ENCODE measurements at places on chromosomes 2 and 18.

DNA sequence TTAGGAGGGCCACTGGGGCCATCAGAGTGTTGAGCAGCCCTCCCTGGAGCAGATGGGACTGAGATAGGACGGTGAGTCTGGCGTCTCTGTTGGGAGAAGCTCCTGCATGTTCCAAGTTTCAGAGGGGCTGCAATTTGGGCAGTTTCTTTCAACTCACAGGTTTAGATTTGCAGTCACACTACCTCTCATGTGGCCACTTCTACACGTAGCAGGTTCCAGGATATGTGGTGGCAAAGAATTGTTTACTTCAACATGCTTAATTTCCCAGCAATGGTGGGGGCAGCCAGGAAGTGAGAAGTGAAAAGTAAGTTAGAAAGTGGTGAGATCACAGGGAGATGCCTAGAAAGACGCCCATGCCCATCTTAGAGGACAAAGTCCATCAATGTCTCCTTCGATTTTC lies 9.3 kb downstream of the NCK2 start:
- no peak for DNase-seq

- no peak for DNase-seq
These were observed 287.7 kb upstream of the ZSWIM2 start for GRCh38 chr2:187136646-187137045.

GRCh38 chr2:218033208-218033589 lies 30.4 kb upstream of the TNS1 start:
- DNase-seq: no peak

- DNase-seq: peak; percentile 22
These were observed at the start of gene RAB31 for GRCh38 chr18:9708057-9708433. RAB31 (plus strand) TSS chr18:9708301; CDS start chr18:9708406, 105 bp downstream.

- no peak for DNase-seq
These were observed 318.9 kb upstream of the TFPI start for GRCh38 chr2:187873132-187873531.

Measured in NCI-H510A (cell line).